Stimulated activated CD8-positive, alpha-beta memory T cell treated with anti-CD3 and anti-CD28 coated beads, Interleukin-7, amount 100 ng/mL, for 1 hour (primary cell): ENCODE measurements at places on chromosomes 3 and 15.

GRCh38 chr3:87287011-87287410 is 10.6 kb upstream of the POU1F1 start:
- DNase-seq = no peak

GRCh38 chr15:100334456-100334855 is 7.3 kb downstream of the ADAMTS17 start:
- no peak for DNase-seq

DNA sequence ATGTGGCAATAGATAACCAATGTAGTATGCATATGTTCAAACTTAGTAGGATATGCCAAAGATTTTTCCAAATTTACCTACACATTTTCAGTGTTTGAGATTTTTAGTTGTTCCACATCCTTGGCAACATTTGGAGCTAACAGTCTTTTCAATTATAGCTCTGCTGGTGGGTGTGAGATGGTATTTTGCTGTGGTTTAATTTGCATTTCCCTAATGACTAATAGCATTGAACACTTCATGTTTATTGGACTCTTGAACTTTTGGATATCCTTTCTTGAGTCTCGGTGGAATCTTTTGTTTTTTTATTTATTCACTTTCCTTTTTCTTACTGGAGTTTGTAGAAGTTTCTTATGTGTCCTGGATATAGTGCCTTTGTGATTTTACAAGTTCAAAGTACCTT is 11.0 kb upstream of the ILDR1 start:
- DNase-seq = no peak

DNA sequence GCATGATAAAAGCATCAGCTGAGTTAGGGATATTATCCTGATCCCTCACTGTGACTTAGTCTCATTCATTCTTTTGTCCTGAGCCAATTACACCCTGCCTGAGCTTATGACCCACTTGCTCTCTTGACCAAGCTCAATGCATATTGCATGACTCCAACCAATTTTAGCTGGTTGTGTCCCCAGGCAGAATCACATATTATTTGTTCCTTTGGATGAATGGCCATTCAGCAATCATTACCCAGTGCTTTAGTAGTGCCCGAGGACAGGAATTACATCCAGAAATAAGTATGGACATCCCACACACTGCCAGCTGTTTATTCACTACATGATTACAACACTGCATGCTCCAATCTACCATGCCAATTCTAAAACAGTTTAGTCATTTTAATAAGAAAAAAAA is 322.5 kb downstream of the ZBBX start:
- no peak for DNase-seq

- no peak for DNase-seq
These were observed 844.9 kb upstream of the ALCAM start for GRCh38 chr3:104521606-104522336.

DNA sequence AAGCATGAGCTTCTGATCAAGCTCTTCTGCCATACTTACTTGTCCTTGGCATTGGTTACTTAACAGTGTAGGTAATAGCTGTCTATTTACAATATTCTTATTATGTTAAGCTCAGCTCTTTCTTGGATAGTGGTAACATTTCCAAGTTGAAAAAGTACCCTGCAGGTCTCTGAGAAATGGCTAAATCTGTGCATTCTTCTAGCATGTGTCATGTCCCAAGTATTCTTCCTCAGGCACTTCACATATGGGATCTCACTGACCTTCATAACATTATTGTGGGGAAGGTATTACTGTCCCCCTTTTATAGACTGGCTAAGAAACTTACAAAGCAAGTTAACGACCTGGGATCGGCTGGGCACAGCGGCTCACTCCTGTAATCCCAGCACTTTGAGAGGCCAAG is 236.1 kb downstream of the RORA start:
- no peak for DNase-seq

GRCh38 chr3:162443376-162443775 is 946.8 kb downstream of the OTOL1 start:
- no peak for DNase-seq

GRCh38 chr15:42387603-42388002 is 28.3 kb downstream of the CAPN3 start:
- no peak for DNase-seq

DNA sequence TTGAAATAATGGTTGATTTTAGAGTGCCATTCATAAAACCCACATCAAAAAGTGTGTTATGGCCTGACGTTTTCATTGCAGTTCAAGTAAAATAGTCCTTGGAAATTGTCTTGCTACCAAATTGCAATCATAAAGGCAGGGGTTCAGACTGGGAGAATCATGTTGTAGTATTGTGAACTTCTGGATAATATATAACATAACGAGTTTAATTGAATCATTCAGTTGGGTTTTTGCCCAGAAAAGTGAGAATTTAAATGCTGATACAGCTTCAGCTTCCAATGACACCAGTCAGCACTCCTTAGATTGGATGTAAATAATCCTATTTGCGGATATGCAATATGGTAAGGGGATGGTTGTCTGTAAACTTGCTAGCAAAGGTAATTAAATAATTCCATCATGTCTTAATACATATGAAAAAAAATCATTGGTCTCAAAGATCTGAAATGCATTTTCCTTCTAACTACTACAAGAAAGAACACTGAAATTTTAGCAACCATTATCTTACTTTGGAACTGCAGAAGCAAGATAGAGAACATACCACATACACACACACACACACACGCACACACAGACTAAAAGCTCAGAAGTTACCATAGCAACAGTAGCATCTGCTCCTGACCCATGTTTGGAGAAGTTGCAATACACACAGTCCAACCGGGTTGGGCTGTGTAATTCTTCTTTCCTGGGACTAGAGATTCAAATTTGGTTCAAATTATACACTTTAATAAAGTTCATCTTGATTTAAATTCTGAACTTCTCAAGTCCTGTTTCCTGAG is 686.2 kb upstream of the NR2F2 start:
- DNase-seq = no peak

DNA sequence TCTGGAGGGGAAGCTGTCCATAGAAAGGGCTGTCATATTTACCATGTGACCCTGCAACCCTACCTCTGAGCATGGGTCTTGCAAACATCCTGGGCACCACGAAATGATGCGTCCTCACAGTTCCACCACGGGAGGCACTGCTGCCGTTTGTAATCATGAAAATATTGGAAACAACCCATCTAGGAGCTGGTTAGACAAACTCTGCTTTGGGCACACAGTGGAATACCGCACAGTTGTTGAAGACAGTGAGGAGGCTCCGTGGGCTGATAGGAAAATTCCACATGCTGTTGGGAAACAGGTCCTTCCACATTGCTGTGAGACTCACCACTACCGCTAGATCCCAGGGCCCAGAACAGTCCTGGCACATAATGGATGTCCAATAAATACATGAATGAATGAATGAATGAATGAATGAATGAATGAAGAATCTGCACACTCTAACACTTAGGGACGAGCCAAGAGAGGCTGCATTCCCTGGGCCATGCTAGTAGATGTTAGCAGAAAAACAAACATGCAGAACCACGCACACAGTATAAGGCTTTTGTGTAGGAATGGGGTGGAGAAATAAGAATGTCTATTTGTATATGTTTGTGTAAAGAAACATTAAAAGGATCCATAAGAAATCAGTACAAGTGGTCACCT is 40.6 kb downstream of the TPRA1 start:
- DNase-seq = no peak

- DNase-seq = no peak
These were observed 5.1 kb downstream of the GP9 start for GRCh38 chr3:129065720-129066073.

DNA sequence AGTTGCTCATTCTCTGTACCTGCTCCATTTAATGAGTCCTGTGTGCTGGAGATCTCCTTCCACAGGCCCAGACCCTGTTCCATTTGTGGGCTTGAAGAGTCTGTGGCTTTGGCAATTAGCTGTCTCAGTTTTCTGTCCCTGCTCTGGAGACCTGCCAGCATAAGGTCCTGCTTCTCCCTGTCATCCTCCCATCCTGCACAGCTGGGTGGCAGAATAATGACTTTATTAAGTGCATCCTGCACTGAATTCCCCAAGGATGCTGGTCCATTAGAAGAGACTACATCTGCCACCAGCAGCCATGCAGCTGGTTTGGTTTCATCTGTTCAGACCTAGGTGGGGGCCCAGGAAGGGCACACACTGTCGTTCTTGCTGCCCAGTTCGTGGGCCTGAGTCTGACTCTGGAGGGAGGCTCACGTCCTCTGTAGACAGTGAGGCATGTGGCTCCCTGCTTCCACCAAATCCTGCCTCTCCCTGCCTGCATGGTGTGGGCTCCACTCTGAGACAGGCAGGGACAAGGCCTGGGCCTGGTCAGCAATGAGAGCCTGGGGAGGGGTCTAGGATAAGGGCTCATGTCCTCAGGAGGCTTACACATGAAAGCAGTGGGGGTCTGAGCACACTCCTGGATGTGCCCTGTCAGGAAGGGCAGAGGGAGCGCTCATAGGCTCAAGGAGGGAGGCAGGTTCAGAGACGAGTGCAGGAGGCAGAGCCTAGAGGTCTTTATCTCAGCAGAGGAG is 78.4 kb upstream of the PRR23E start:
- no peak for DNase-seq

DNA sequence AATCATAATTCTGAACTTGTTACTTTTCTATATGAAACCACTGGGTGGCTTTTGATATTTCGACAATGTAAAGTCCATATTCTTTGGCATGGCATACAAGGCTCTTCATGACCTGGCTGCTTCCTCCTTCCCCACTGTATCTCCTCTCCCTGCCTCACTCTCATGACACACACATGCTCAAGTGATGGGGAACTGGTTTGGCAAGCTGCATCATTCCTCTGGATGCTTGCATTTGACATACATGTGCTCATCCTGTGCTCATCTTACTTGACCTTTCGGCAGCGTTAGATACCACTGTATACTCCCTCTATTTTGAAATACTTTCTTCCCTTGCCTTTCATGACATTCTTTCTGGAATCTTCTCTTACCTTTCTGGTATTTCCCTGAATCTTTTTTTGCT is 51.8 kb upstream of the ZDHHC23 start:
- no peak for DNase-seq

DNA sequence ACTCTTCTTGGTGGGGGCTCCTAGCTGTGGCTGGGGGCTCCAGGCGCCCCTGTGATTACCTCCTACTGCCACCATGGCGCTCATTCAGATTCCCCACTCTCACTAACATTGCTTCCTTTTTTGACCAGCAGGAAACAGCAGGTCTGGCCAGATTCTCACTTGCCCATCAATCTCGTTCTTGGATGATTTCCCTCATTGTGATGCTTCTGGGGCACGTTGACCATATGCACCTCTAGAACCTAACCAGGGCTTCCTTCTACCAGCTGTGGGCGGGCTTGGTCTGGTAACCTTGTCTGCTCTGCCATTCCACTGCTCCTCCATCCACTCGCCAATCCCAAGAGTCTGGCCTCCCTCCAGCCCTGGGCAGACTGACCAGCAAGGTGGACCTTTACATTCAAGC is 35.9 kb upstream of the PTPN23 start:
- no peak for DNase-seq

- no peak for DNase-seq
These were observed 581.3 kb downstream of the UNC13C start for GRCh38 chr15:54559405-54560069.

GRCh38 chr3:123331006-123331405 is 117.9 kb downstream of the ADCY5 start:
- no peak for DNase-seq

DNA sequence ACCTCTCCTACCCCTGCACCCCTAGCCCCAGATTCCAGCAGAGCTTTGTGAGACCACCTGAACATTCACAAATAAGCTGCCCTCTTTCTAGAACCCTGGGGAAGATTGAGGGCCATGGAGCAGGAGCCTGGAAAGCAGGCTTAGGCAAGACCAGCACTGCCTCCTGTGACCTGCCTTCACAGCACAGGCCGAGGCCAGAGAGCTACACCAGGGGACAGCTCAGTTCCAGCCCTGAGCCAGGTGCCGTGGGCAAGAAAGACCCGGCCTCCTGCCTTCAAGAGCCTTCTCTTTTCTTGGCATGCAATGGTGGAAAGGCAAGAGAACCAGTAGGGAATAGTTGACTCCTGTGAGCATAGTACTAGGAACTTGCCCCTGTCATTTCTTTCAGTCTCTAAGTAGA is 48.1 kb downstream of the SLC6A6 start:
- DNase-seq = no peak
